ENCODE measurements at places on chromosomes 6 and 20. TPM values are rescaled to one million over a fixed set of nuclear protein-coding genes. Genes with fewer than 3 reads are reported as not detected.

The CENPQ gene
- 1.2 TPM for total RNA-seq

DNA sequence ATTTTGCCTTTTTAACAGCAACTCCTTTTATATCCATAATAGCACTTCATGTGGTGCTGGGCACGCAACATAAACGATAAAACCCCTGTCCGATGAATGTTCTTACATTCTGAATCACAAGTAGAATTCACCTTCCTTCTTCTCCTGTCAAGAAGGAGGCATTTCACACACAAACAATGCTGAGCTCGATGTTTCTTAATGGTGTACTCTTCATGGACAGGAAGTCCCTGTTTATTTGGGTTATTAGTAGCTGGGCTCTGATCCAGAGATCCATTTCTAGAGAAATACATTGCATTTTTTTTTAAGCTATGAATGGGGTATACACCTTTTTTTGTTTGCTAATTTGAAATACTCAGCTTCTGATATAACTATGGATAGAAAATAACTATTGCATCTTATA lies 82.4 kb downstream of the PPP1R3G start:
- H3K27me3 ChIP-seq: no peaks in the 10 kb centered on the region
- no peaks in the 10 kb centered on the region for H3K36me3 ChIP-seq
- no peak for DNase-seq
- no peak overlapping the region for H3K4me3 ChIP-seq
- no peaks in the 10 kb centered on the region for H3K4me1 ChIP-seq

GRCh38 chr6:168060521-168060931 lies 18.5 kb downstream of the FRMD1 start:
- no peak overlapping the region for H3K27ac ChIP-seq
- DNase-seq: peak; percentile 89
- no peak overlapping the region for H3K4me3 ChIP-seq
- H3K27me3 ChIP-seq: no peaks in the 10 kb centered on the region

The UNC5CL gene
- total RNA-seq: 37.6 TPM

The C20orf202 gene
- total RNA-seq: not detected

DNA sequence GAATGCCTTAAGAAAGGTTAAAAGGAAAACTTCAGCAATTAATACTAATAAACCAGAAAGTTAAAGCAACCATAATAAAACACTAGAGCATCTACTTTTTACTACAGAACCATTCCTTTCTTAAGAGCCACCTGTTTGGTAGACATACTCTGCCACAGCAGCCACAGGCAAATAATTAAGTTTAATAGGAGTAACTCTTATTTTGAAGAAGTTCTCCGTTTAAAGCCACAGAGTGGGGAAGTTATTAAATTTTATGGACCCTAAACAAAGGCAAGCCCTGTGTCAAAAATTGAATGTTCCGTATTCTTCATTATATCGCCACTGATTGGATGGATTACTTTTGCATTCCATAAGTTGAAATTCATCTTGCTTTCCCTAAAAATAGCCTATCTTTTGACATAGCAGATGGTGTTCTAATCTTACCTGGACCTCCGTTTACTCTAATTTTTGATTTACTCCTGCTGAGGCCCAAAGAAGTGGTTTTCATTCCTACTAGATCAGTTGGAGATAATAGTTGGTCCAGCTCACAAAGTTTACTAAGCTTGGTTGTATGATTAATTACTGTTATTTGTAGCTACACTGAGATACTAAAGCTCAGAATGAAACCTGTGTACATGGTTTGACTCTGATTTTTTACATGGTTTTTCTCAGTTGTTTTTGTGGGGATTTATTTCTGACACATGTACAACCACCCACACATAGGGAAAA lies 140.4 kb upstream of the SUPT3H start:
- H3K4me1 ChIP-seq: no peaks in the 10 kb centered on the region
- H3K36me3 ChIP-seq: no peaks in the 10 kb centered on the region
- no peaks in the 10 kb centered on the region for H3K27me3 ChIP-seq
- DNase-seq: no peak
- no peak overlapping the region for H3K27ac ChIP-seq
- H3K4me3 ChIP-seq: no peak overlapping the region

DNA sequence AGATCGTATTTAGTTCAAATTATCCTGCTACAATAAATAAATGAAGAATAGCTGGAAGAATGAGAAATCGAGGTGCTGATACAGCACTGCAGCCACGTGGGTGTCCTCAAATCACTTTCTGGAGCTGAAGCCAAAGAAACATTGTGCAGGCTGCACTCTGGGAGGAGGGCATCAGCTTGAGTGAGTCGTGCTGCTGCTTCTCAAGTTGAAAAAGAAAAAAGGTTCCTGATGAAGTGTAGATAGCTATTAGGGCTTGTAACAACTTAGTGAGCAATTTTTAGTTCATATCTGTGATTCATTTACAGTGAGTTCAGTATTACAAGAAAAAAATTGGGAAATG lies 40.5 kb downstream of the DSE start:
- DNase-seq: no peak
- H3K36me3 ChIP-seq: no peaks in the 10 kb centered on the region
